Large intestine (tissue), 12 donors: ENCODE measurements at places on chromosomes 6 and 20. TPM values are rescaled to one million over a fixed set of nuclear protein-coding genes. Genes with fewer than 3 reads are reported as not detected.
A peak's percentile ranks its signal among the peaks of the same experiment; 100 is the strongest.

- no peaks in the 10 kb centered on the region for H3K27me3 ChIP-seq
- no peak overlapping the region for H3K27ac ChIP-seq
- no peak for DNase-seq
- no peaks in the 10 kb centered on the region for H3K4me1 ChIP-seq
- no peaks in the 10 kb centered on the region for H3K36me3 ChIP-seq
Measured at GRCh38 chr6:16446273-16446672, 207.9 kb downstream of the GMPR start.

The B4GALT5 gene
- polyA plus RNA-seq, result 51.2 TPM

The DYNLT2 gene
- polyA plus RNA-seq, result 7.2 TPM

DNA sequence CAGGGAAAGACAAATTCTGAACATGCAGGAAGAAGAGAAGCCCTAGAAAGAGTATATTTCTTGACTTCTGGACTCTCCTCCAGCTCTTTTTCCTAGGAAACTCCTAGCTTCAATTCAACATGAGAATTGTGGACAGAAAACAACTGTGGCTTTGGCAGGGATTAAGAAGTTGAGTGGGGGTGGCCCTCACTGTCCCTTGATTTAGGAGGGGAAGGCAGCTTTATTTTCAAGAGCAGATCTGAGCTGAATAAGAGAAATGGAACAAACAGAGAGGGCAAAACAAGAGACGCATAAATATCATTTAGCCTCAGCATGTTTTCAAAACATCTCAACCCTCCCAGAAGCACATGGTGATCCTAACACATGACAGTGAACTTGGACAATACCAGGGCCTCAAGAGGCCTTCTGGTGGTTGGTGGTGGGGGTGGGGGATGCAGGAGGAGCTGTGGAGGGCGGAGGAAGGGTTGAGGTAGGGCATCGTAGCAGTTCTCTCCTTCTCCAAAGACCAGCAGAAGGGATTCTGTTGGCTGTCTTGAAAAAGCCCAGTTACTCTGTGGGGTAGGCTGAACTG lies 21.1 kb upstream of the TAGAP start:
- H3K36me3 ChIP-seq, result no peaks in the 10 kb centered on the region
- H3K4me1 ChIP-seq, result no peaks in the 10 kb centered on the region
- DNase-seq, result no peak

- H3K4me3 ChIP-seq, result peak overlapping the region; percentile 30
- peaks cover 16% of the 10 kb centered on the region for H3K4me1 ChIP-seq
- H3K27ac ChIP-seq, result no peak overlapping the region
- no peaks in the 10 kb centered on the region for H3K36me3 ChIP-seq
- DNase-seq, result no peak
Measured at GRCh38 chr20:25863536-25864325, 167.1 kb upstream of the ZNF337 start.

DNA sequence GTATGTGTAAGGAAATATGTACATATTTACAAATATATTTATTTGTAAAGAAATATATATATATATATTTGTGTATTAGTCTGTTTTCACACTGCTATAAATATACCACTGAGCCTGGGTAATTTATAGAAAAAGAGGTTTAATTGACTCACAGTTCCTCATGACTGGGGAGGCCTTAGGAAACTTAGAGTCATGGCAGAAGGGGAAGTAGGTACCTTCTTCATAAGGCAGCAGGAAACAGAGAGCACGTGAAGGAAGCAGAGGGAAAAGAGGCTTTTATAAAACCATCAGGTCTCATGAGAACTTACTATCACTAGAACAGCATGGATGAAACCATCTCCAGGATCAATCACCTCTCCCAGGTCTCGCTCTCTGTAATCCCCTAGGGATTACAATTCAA lies 644.5 kb upstream of the HS3ST5 start:
- H3K4me1 ChIP-seq, result no peaks in the 10 kb centered on the region
- no peak for DNase-seq
- H3K27me3 ChIP-seq, result no peaks in the 10 kb centered on the region
- H3K27ac ChIP-seq, result no peak overlapping the region
- H3K36me3 ChIP-seq, result no peaks in the 10 kb centered on the region

DNA sequence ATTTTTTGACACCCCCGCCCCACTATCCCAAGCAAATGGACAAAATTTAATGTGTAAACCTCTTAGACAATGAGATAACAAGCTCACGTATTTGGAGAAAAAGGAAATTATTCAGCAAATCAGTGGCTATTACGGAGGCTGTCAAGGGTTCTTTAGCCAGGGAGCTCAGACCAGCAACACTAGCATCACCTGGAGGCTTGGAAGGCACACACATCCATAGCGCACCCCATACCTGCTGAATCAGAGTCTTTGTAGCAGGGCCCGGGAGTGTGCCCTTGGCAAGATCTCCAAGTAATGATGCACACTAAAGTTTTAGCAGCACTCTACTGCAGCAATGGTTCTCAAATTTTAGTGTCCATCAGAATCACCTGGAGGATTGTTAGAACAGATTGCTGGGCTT lies 223.2 kb upstream of the BTBD3 start:
- DNase-seq, result no peak
- H3K27ac ChIP-seq, result no peak overlapping the region
- H3K4me1 ChIP-seq, result no peaks in the 10 kb centered on the region
- no peaks in the 10 kb centered on the region for H3K27me3 ChIP-seq
- H3K4me3 ChIP-seq, result no peak overlapping the region
- no peaks in the 10 kb centered on the region for H3K36me3 ChIP-seq

The DLL1 gene
- 39.3 TPM for polyA plus RNA-seq

The HLA-DQA1 gene
- 53.4 TPM for polyA plus RNA-seq

DNA sequence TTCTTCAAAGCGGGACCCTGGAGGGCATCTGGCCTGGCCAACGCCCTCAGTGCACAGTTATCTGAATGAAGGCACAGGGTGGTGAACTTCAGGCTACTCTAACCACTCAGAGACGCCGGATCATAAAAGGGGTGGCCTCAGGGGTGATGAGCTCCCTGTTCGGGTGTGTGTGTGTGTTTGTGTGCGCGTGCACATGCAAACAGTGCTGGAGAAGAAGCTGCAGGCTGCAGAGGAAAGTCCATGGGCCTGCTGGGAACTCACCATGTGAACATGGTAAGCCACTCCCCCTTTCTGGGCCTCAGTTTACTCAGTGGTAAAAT lies 42.0 kb downstream of the KIAA1755 start:
- H3K4me3 ChIP-seq, result no peak overlapping the region
- H3K27ac ChIP-seq, result no peak overlapping the region
- no peaks in the 10 kb centered on the region for H3K27me3 ChIP-seq
- DNase-seq, result no peak
- H3K4me1 ChIP-seq, result no peaks in the 10 kb centered on the region
- H3K36me3 ChIP-seq, result no peaks in the 10 kb centered on the region

The TIAM2 gene
- polyA plus RNA-seq, result 16.3 TPM

DNA sequence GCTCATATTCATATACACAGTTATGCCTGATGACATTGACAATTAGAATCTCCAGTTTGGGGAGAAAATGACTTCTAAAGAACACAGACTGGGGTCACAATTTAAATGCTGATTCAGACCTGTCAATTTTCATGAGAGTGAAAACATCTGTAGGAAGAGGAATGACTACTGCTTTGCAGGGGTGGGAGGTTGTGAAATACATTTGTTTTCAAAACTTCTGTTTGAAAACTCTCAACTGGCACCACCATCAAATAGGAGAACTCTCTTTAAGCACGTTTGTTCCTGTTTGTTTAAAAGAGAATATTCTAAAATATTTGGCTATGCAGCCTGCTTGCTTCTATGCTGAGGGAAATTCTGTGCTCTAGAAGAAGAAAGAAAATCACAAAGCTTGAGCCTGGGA lies 50.8 kb upstream of the ADGRF5 start:
- no peaks in the 10 kb centered on the region for H3K27me3 ChIP-seq
- no peak for DNase-seq
- no peaks in the 10 kb centered on the region for H3K4me1 ChIP-seq
- H3K27ac ChIP-seq, result no peak overlapping the region
- no peaks in the 10 kb centered on the region for H3K36me3 ChIP-seq

GRCh38 chr6:132133736-132134445 lies 182.7 kb upstream of the CCN2 start:
- H3K27ac ChIP-seq, result no peak overlapping the region
- no peaks in the 10 kb centered on the region for H3K27me3 ChIP-seq

GRCh38 chr6:164020142-164020541 lies 605.6 kb downstream of the QKI start:
- no peak for DNase-seq
- no peaks in the 10 kb centered on the region for H3K36me3 ChIP-seq
- no peak overlapping the region for H3K4me3 ChIP-seq
- H3K27ac ChIP-seq, result no peak overlapping the region
- H3K27me3 ChIP-seq, result no peaks in the 10 kb centered on the region

GRCh38 chr20:8045946-8046345 lies 26.4 kb upstream of the TMX4 start:
- DNase-seq, result no peak
- no peak overlapping the region for H3K27ac ChIP-seq
- no peaks in the 10 kb centered on the region for H3K36me3 ChIP-seq
- no peaks in the 10 kb centered on the region for H3K4me1 ChIP-seq
- H3K27me3 ChIP-seq, result peaks cover 6% of the 10 kb centered on the region

GRCh38 chr20:33894798-33895197 lies 83.7 kb downstream of the CHMP4B start:
- H3K4me1 ChIP-seq, result no peaks in the 10 kb centered on the region
- no peak for DNase-seq
- no peak overlapping the region for H3K27ac ChIP-seq
- H3K27me3 ChIP-seq, result no peaks in the 10 kb centered on the region
- H3K4me3 ChIP-seq, result no peak overlapping the region

- H3K27ac ChIP-seq, result peak overlapping the region; percentile 75
- H3K4me1 ChIP-seq, result peaks cover 27% of the 10 kb centered on the region
- no peaks in the 10 kb centered on the region for H3K27me3 ChIP-seq
- no peak for DNase-seq
- no peak overlapping the region for H3K4me3 ChIP-seq
Measured at GRCh38 chr6:11920566-11920965, 91.5 kb upstream of the HIVEP1 start.

The B3GAT2 gene
- polyA plus RNA-seq, result 2.4 TPM
